Fibroblast of skin of left biceps (primary cell): ENCODE measurements at places on chromosomes 5 and 9.

DNA sequence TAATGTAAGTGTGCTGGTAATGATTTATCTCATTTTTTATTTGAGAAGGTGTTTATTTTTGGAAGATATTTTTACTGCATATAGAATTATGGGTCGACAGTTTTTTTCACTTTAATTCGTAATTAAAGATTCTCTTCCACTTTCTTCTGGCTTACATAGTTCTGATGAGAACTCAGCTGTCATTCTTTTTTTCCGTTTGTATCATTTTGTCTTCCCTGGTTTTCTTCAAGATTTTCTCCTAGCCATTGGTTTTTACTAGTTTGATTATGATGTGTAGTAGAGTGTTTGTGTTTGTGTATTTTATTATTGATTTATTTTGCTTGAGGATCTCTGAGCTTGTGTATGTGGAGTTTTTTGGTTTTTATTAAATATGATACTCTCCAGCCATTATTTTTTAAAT lies 21.7 kb downstream of the SLF1 start:
- no peak for DNase-seq

GRCh38 chr9:84670138-84671041 lies 861 bp downstream of the NTRK2 start:
- DNase-seq: no peak

GRCh38 chr5:109406719-109407118 lies 3.1 kb downstream of the PJA2 start:
- no peak for DNase-seq

DNA sequence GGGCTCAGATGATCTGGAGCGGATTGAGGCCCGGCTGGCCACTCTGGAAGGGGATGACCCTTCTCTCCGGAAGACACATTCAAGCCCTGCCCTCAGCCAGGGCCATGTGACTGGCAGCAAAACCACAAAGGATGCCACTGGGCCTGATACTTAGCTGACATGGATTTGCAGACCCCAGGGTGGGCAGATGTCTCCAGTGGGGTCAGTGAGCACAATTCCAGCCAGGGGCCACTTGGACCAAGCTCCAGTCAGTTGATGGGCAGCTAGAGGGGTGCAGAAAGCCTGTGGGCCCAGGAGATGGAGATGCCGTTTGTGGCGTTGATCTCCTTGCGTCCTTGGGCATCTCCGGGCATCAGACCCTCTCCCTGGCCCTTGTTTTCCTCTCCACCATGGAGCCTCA lies 46.7 kb downstream of the PSD2 start:
- no peak for DNase-seq

DNA sequence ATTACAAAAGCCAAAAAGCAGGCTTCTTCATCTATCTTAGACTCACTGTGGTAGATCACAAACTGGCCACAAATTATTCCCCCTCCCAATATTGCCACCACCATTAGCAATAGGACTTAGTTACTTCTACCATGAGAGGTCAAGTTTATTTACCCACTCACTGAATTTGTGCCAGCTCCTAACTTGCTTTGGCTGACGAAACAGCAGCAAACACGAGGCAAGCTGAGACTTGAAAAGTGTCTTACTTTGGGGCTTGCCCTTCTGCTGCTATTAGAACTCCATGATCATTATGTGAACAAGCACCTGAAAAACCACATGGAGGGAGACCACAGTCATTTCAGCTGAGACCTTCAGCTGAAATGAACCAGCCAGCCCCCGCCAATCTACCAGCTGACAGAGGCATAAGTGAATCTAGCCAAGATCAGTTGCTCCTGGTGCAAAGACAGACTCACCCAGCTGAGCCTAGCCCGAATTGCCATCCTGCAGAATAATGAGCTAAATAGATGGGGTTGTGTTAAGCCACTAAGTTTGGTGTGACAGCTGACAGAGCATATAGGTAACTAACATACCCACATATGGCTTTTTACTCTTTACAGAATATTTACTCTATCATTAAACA lies 5.7 kb downstream of the WDR41 start:
- no peak for DNase-seq

DNA sequence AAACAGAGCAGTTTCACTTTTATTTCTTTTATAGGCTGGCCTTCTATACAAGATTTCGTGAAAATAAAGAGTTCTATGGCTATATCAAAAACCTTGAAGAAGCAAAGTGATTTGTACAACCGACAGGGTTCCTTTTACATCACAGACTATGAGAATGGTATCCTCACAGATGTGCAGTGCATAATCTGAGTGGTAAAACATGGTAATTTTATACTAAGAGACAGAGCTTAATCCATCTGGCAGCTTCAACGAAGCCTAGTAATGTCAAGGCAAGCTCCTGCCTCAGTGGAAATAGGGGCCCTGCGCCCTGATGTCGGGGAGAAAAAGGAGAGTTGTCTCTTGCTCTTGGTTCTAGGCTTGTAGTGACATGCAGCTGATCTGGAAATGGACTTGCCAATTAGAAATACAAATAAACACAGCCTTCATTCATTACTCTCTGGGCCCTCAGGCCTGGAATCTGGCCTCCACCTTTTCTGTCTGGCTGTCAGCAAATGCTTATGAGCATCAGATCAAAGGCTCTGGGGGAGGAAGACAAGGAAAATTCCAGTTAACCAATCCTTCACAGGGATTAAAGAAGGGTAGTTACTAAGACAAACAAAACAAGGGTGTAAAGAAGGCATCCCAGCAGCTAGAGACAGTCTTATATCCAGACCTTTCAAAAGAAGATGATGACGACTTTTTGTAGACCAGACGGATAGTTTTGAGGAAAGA lies 33.6 kb upstream of the TRIM32 start:
- no peak for DNase-seq
